Right lung (tissue), 10 donors: ENCODE measurements at places on chromosomes 12 and 14. TPM values are rescaled to one million over a fixed set of nuclear protein-coding genes. Genes with fewer than 3 reads are reported as not detected.

Gene DIO3
- 0.26 TPM for polyA plus RNA-seq

Gene NOXRED1
- 1.5 TPM for polyA plus RNA-seq

DNA sequence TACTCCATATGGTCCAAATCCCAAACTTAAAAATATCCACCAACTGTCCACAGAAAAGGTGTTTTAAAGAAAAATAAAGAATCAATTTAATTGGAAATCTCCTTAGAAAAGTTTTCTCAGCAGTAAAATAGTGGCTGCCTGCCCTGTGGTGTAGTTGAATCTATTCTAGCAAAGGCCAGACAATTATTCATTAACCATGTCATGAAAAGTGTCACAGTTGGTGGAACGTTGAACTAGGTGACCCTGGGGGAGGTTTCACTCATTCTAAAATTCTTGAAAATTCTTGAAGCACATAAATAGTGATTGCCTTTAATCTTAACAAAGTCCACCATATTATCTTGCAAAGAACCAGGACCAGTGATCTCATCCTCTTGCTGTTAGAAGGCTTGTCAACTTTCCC lies 78.4 kb upstream of the GZMB start:
- no peak for DNase-seq

GRCh38 chr12:109191621-109192250 lies 75.3 kb downstream of the ACACB start:
- no peak for DNase-seq

DNA sequence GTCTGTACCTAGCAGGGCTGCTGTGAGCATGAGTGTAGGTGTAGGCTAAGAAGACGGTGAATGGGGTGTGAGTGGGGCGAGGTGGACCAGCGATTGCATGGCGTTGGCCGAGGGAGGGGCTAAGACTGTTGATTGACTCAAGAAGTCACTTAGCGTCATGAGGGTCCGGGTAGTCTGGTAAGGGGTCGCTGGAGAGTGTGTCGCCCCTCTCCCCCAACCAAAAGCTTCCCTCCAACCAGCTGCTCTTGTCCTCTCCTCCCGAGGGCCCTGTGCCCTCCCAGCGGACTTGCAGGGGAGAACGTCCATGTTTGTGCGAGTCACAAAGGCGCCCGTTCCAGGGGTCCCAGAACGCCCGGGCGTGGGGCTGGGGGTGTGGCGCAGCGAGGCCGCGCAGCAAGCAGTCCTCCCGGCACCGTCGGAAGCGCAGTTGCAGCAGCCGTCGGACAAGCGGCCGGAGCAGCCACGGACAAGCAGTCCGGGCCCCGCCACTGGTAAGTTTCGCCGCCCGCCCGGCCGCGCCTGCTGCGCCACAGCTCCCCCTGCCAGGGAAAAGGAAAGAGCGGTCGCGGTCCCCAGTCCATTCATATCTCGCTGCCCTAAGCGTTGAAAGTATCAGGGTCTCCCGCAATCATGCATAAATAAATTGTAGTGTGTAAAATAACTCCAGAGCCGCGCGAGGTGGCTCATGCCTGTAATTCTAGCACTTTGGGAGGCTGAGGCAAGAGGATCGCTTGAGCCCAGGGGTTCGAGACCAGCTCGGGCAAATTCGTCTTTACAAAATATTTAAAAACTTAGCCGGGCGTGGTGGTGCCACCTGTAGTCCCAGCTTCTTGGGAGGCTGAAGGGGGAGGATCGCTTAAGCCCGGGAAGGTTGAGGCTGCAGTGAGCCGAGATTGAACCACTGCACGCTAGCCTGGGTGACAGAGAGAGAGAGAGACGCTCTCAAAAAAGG lies at the start of gene CCDC63:
Gene CCDC63 (plus strand): TSS at position 373 of the 952 bp plus-strand sequence. CDS start 5,968 bp downstream, outside the sequence.
- DNase-seq: peak; percentile 28

DNA sequence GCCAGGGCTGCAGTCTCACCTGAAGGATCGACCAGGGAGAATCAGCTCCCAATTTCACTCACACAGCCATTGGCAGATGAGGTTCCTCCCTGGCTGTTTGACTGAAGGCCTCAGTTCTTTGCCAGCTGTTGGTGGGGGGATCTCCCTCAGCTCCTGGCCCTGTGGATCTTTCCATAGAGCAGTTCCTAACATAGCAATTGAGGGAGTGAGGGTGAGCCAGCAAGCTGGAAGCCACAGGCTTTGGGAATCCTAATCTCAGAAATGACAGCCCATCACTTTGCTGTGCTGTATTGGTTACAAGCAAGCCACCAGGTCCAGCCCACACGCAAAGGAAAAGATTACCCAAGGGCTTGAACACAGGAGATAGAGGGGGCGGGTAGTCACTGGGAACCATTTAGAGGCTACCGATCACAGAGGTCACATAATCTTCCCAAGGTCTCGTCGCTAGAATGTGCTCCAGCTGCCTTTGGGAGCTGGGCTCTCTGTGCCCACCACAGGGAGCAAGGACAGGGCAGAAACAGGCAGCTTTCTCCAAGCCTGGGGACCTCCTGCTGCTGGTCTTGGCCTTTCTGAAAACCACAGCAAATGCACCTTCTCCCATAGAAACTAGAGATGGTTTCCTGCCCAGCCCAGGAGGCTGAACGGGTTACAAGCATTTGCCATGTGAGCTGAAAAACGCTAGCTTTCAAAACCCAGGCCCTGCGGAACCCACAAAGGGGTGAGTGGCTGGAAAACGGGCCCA lies 4.6 kb upstream of the OTUB2 start:
- DNase-seq: no peak

DNA sequence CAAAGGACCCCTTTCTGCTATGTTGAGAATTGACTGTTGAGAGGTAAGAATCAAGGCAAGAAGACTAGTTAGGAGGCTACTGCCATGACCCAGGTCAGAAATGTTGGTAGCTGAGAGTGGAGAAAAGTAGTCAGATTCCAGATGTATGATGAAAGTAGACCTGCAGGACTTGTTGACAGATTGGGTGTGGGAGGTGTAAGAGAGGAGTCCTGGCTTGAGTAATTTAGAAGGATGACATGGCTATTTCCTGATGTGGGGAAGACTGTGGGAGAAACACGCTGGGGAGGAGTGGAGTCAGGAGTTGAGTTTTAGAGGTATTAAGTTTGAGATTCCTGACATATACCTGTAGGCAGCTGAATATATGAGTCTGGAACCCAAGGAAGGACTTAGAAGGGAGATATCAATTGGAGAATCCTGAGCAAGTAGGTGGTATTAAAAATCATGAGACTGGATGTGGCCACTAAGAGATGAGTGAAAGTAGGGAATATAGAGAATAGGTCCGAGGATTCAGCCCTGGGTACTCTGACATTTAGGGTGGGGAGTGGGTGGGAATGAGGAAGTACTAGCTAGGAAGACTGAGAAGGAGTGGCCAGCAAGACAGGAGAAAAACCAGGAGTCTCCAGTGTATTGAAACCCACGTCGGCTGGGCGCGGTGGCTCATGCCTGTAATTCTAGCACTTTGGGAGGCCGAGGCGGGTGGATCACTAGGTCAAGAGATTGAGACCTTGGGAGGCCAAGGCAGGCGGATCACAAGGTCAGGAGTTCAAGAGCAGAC lies 12.6 kb upstream of the DDX47 start:
- DNase-seq: no peak

GRCh38 chr14:77004711-77005460 lies 23.6 kb downstream of the IRF2BPL start:
- no peak for DNase-seq

DNA sequence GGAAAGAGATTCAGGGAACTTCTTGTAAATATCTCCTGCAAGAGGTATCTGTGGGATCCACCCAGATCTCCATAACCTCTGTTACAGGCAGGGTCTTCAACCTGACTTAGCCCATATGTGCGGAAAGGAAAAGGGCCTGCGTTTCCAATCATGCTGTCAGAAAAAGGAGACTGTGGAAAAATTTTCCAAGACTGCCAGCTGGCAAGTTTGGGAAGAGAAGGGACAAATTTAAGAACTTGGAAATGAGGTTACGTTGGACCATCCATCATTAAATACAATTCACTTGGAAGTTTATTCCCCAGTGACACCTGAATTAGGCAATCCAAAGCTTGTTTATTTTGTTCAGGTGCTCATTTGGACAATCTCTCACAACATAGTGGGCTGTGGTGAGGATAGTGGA lies 13.9 kb downstream of the PTHLH start:
- DNase-seq: no peak

- DNase-seq: no peak
These were observed 25.7 kb downstream of the AQP6 start for GRCh38 chr12:49998453-49998852.

DNA sequence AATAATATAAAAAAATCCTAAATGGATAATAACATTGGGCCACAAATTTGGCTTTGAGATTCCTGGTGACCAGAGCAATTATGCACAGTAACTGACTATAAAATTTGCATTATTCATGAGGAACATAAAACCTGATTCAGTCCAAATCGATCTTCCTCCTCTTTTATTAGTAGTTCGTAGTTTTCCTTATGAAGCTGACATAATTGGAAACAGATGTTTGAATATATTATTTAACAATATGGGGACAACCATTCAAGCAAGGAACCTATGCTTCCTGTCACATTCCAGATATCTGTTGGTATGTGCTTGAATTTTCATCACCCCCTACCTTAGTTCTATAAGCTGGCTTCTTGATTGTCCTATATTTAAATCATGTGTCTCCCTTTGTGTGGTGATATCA lies 34.9 kb downstream of the CCDC175 start:
- DNase-seq: no peak
